ENCODE measurements at places on chromosomes 12 and 14.
A peak's percentile ranks its signal among the peaks of the same experiment; 100 is the strongest.

DNA sequence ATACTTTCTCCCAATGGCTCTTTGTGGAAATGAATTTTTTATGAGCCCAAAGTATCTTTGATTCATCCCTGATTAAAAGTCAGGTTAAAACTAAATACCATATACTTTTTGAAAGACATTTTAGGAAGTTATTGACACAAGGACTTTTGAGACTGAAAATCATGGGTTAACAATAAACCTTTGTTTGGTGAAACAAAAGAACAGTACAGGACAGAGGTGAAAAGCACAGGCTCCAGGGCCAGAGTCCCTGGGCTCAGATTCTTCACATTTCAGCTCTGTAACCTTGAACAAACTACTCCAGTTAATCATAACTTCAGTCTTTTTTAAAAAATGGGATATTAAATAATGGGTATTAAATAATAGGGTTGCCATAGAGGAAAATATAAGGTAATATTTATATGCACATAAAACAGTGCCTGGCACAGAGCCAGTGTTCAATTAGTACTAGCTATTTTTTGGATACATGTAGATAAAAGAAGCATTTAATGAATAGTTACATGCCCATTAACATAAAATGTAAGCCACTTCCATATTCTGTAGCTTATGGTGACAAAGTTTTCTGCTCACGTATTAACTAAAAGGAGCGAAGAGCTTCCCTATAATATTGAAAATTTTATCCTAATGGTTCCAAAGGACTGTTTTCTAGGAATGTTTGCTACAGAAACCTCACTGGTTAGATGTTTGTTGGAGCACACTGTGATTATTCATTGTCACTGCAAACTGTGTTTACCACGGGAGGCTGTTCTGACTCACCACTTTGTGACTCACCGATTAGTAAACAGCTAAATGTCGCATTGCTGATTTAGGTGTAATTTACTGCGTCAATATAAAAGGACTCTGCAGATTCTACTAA lies 255.4 kb downstream of the DAD1 start:
- DNase-seq: no peak

- DNase-seq: peak; percentile 88
Measured at GRCh38 chr12:14185427-14186192, 179.9 kb upstream of the ATF7IP start.

DNA sequence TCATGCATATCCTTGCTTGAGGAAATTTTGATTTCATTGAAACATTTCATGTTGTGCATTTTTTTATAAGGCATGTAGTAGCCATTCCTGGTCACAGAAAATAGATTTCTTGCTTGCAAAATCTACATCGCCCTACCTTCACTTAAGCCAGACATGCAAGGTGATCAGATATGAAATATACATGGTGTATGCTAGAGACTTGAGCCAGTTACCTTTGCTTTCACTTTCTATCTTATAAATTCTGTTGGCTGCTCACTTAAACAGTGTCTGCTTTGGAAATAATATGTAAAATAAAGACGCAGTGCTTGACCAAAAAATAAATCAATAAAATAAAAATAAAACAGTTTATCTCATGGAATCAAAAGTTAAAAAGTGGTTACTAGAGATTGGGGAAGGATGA lies 136.5 kb downstream of the LRFN5 start:
- no peak for DNase-seq

- no peak for DNase-seq
Measured at GRCh38 chr14:25557466-25557865, 507.5 kb upstream of the STXBP6 start.

DNA sequence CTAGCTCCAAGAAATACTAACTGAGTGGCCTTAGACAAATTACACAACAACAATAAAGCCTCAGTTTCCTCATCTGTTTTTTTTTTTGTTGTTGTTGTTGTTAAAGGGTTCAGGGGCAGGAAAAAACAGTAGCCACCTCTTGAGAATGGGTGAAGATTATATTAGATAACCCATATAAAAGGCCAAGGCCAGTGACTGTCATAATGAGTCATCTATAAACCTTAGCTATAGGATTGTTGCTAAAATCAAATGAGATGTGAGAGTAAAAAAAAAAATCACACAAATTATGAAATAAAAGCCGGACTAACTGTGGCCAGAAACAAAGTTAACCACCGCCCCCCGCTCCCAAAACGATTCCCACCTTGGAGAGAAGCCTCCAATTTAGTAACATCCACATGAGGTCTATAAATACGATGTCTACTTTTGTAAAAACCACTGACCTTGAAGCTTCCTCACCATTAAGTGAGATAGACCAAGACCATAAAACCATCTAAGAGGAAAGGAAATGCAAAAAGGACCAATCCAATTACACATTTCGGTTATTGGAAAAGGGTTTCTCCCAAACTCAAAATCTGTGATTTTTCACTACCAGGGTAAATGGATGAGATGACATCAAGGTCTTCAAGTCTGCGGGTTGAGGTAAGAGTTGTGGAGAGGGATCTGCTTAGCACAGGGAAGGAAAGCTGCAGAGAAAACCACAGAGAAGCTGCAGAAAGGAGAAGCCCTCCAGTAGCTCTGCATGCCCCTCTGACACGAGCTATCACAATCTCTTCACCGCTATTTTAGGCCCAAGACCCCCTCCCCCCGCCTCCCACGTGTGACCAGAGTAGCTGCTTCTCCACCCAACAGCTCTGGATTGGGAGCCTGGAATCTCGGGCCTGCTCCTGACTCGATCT lies 1.0 kb downstream of the NAA25 start:
- no peak for DNase-seq

GRCh38 chr12:5650829-5651461 lies 219.0 kb downstream of the NTF3 start:
- peak; percentile 95 for DNase-seq

Data from NCI-H345 (cell line).